ENCODE measurements at places on chromosomes 1 and 21. TPM values are rescaled to one million over a fixed set of nuclear protein-coding genes. Genes with fewer than 3 reads are reported as not detected.
A peak's percentile ranks its signal among the peaks of the same experiment; 100 is the strongest.

GRCh38 chr1:192088496-192088895, 69.8 kb upstream of the RGS18 start:
- DNase-seq, result no peak

GRCh38 chr1:183546427-183546826, 43.8 kb downstream of the NCF2 start:
- peak; percentile 30 for DNase-seq

DNA sequence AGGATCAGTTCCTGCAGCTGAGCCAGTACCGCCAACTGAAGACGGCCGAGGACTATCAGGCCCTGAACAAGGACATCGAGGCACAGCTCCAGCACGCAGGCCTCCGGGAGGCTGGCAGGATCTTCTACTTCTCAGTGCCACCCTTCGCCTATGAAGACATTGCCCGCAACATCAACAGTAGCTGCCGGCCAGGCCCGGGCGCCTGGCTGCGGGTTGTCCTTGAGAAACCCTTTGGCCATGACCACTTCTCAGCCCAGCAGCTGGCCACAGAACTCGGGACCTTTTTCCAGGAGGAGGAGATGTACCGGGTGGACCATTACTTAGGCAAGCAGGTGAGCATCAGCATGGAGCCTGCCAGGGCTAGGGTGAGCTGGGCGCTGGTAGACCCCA, 10.7 kb downstream of the H6PD start:
- no peak for DNase-seq

GRCh38 chr1:36469163-36469562, 5.0 kb upstream of the MRPS15 start:
- no peak for DNase-seq

- no peak for DNase-seq
Measured at GRCh38 chr1:33712186-33712585, 151.7 kb upstream of the HMGB4 start.

GRCh38 chr1:213366141-213366831, 315.2 kb downstream of the RPS6KC1 start:
- DNase-seq, result no peak

DNA sequence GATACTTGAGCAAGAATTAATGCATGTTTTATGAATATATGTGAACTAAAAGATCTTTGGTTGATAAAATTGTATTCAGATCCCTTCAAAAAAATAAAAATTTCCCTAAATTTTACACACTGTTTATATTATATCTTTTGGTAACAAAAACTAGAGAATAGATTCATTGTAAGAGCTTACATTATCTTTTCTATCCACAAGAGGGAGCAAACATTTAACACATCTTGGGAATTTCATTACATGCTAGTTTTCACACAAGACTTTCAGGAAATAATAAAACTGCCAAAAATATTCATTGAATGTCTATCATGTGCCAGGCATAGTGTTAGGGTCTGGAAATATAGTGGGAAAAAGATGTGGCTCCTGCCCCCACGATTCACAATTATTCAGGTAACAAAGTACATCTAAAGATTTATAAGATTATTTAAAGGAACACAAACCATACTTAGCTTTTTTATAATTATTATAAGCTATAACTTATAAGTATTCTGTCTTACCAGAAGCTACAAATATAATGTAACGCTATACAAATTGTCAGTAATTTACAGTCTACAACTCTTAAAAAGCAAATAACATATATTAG, 30.6 kb downstream of the FAF1 start:
- peak; percentile 69 for DNase-seq

- DNase-seq, result no peak
Measured at GRCh38 chr1:57164584-57164983, 198.8 kb upstream of the C8B start.

- DNase-seq, result peak; percentile 52
Measured at GRCh38 chr1:21898326-21899200, 38.5 kb downstream of the HSPG2 start.

- no peak for DNase-seq
Measured at GRCh38 chr21:17854745-17855144, 35.6 kb upstream of the C21orf91 start.

GRCh38 chr1:184940226-184940625, 34.1 kb downstream of the NIBAN1 start:
- peak; percentile 18 for DNase-seq

DNA sequence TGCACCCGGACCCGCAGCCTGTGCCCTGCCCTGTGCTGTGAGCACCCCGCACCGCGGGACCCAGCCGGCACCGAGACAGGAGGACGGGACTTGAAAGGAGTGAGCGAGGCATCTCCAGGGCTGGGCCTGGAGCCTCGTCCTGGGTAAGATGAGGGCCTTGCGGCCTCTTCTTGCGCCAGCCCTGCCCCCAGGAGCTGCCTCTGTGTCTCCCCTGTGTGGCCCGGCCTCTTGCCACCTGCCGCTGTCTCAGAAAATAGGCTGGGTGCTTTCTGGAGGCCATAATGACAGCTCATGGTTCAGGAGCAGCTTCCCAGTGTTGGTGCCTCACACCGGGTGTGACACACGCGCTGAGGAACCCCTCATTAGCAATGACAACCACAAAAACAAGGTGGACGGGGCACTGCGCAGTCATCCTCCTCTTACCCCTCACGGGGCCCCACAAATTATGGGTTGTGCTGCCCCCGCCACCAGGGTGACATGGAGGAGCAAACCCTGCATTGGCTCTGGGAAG, 161.5 kb upstream of the C1orf174 start:
- no peak for DNase-seq

- no peak for DNase-seq
Measured at GRCh38 chr1:198805498-198806151, 166.8 kb downstream of the PTPRC start.

DNA sequence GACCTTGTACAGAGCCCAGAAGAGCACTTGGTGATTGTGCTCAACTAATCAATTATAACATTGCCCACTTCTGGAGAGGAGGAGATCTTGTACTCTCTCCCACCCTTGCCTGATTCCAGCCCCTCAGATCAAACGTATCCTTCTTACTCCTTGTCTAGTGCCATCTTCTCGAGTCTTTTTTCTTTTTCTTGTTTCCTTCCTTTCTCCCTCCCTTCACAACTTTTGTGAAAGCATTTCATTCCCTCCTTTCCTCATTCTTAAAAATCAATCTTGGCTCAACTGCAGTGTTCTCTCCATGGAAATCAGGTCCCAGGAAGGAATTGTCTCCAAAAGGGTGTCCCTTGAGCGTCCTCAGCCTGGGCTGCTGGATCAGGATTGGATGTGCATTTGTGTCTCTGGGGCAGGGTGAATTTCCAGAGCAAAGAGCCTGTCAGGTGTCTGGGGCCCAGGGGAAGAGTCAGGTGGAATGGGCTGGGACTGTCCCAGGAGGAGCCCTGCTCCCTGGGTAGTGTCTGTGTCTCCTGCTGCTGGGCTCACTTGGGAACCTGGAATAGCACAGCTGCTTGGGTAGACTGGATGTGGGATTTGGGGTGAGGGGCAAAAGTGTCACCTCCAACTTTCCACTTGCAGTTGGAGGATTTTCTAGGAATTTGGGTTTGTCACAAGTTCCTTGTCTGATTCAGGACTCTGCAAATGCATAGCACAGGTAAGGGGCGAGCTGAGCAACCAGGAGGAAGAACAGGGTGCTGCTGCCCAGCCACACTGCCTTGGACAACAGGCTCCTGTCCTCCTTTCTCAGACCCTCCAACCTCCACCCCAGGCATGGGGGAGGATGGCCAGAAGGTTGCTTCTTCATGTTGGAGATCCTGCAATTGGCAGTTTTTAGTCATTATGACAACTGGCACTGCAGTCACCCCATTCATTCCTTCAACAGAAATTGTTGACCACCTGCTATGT, 3.3 kb downstream of the SOX13 start:
- no peak for DNase-seq

GRCh38 chr1:39213511-39214002, 9.1 kb downstream of the MACF1 start:
- DNase-seq, result peak; percentile 71

- DNase-seq, result no peak
Measured at GRCh38 chr1:157176591-157177121, 38.5 kb upstream of the ETV3 start.

- DNase-seq, result no peak
Measured at GRCh38 chr1:197595304-197595904, 179.9 kb downstream of the DENND1B start.

DNA sequence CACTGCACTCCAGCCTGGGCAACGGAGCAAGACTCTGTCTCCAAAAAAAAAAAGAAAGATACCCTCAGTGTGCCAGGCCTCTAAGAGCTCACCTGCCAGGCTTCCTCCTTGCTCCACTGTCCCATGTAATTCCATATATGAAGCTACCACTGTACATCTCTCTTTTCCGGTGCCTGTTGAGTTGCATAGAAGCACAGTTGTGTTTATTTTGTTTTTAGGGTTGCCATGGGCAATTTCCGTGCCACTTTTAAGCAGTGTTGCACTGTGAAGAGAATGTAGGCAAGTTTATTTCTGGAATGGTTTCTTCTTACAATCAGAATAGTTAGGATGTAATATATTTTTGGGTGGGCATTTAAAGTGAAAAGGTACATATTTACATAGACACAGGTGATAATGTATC, 23.3 kb downstream of the MR1 start:
- no peak for DNase-seq

DNA sequence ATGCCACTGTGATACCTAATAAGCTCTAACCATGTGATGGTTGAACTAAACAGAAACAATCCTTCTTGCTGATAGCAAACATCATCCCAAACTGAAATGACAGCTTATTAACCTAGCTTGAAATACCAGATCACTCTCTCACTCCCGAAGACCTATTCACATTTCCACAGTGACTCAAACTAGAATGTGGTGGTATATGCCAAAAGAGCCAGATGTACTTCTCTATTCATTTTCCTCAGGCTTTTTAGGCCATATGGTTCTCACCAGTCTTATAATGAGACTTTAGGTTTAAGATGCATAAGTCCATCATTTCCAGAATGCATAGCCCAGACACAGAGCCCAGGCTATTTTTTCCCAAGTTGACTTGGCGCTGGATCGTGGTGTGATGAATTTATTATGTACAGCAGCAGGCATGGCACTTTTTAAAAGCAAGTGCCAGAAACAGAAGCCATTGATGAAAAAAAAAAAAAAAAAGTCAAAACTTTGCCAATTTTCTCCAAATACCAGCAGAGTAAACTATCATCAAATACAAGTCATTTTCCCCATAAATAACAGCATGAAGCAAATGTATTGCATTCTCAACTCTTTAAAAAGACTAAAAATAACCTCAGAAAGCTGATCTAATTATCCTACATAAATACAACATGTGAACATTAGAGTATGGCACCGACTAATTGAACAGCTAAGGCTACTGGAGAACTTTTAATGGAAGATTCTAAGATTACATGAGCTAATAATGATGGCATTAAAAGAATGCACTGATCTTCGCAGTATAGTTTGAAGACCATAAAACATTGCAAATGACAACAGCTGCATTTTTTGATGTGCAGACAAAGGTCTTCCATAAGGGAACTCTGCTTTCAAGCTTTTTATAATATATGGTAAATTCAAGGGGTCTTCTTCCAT, 365.4 kb downstream of the LRRIQ3 start:
- no peak for DNase-seq

DNA sequence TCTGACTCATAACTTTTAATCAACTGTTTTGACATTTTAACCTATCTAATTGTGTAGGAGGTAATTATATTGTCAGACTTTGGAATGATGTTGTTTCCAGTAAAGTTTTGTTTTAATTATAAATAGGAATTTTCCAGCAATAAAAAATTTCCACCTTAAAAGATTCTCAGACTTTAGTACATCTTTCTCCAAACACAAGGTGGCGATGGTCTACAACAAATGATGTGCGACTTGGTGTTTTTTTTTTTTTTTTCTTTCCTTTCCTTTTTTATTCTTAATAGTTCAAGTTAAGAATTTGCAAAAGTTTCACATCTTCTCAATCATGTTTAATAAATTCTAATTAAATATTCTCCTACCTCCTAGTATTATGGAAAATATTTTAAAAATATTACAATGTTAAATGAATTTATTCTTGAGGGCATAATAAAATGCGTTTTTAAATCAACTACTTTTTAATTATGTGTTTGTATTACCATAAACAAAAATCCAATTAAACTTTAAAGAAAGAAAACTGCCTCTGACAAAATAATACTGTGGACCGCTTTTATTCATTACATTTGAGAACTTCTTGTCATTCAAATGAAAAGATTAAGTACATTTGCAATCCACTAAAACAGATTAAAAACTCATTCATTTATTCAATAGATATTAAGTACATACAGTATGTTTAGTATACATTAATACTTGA, 4.4 kb upstream of the ADAMTS1 start:
- peak; percentile 89 for DNase-seq

- no peak for DNase-seq
Measured at GRCh38 chr1:66028035-66028434, 235.3 kb downstream of the PDE4B start.

GRCh38 chr1:25064465-25065240, 134.6 kb upstream of the RUNX3 start:
- DNase-seq, result no peak

CLDN19 gene
- total RNA-seq, result not detected

MPL gene
- total RNA-seq, result not detected

NSL1 gene
- 41.1 TPM for total RNA-seq

EXTL1 gene
- 0.18 TPM for total RNA-seq

DNAH14 gene
- total RNA-seq, result 33.9 TPM

REN gene
- total RNA-seq, result not detected

SUSD4 gene
- total RNA-seq, result 1.9 TPM

SPRR1A gene
- not detected for total RNA-seq

SMPDL3B gene
- total RNA-seq, result 0.09 TPM

HES3 gene
- not detected for total RNA-seq

CCDC181 gene
- 3.1 TPM for total RNA-seq

CATSPERE gene
- total RNA-seq, result 0.49 TPM

NBPF11 gene
- 4.2 TPM for total RNA-seq
